Small intestine (tissue), 16 donors: ENCODE measurements at places on chromosomes 13 and 19. TPM values are rescaled to one million over a fixed set of nuclear protein-coding genes. Genes with fewer than 3 reads are reported as not detected.

GRCh38 chr19:16904599-16904998 is 15.8 kb downstream of the F2RL3 start:
- H3K27ac ChIP-seq = no peak overlapping the region
- H3K27me3 ChIP-seq = no peaks in the 10 kb centered on the region
- no peak for DNase-seq
- no peak overlapping the region for H3K4me3 ChIP-seq

DNA sequence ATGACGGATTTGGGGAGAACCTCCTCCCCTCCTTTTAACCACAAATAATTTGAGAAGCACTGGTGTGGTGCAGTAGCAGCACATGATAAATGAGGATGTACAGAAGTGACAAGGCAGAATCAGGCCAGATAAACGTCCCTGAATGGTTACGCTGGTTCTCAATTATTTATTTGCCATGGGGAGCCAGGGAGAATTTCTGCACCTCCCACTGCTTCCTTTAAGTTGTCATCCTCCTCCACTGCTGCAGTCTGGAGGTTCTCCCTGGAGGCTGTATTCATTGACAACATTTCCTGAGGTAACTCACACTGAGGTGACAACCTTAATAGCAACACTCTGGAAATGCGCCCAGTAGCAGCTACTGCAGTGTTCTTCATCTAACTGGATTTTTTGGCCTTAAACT is 308.9 kb upstream of the SLITRK1 start:
- no peaks in the 10 kb centered on the region for H3K4me1 ChIP-seq
- H3K4me3 ChIP-seq = no peak overlapping the region
- no peaks in the 10 kb centered on the region for H3K36me3 ChIP-seq
- no peak for DNase-seq

DNA sequence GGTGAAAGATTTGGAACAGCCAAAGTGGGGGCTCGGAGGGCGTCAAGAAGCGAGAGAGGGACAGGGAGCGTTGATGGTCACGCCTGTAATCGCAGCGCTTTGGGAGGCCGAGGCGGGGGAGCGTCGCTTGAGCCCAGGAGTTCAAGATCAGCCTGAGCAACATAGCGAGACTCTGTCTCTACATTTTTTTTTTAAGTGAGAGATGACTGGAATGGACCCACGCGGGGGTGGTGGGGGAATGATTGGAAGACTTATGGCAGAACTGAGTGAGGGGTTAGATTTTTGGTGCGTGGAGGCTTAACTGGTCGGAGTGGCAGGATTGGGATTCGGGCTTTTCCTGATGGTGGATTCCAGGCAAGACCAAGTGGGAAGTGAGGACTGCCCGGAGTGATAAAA is 725 bp downstream of the PSMD8 start:
- H3K36me3 ChIP-seq = peaks cover 3% of the 10 kb centered on the region
- peak overlapping the region; percentile 90 for H3K4me3 ChIP-seq
- H3K27ac ChIP-seq = peak overlapping the region; percentile 90
- peaks cover 14% of the 10 kb centered on the region for H3K4me1 ChIP-seq
- DNase-seq = no peak
- no peaks in the 10 kb centered on the region for H3K27me3 ChIP-seq

DNA sequence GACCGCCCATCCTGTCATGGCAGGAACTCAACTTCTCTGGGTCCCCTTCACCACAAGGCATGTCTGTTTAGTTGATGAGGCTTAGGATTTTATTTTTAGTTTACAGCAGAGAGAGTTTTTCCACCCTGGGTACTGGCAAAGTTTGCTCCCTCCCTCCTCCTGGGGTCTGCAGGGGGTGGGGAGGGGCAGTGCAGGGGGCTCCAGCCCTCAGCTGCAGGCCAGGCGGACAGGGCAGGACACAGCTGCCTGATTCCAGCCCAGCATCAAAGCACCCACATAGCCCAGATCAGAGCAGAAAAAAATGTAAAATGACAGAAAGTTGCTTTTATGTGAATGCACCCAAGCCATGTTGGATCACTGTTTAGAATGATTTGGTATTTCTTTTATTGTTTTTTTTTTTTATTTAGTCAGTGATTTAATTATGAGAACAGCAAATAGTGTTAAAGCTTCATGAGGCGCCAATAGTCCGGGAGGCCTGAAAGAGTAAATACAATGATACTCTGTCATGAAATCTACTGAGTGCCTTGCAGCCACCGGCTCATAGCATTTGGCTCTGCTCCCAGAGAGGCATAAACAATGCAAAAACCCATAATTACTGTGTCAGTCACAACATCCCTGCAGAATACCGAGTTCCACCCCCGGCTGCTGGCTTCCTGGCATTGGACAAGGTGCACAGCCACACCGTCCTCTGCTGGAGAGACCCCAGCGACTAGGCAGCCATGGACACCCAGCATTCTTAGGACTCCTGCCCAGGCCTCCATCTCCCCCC is 923.5 kb downstream of the UQCRFS1 start:
- H3K4me3 ChIP-seq = no peak overlapping the region
- H3K36me3 ChIP-seq = no peaks in the 10 kb centered on the region
- DNase-seq = peak; percentile 28

DNA sequence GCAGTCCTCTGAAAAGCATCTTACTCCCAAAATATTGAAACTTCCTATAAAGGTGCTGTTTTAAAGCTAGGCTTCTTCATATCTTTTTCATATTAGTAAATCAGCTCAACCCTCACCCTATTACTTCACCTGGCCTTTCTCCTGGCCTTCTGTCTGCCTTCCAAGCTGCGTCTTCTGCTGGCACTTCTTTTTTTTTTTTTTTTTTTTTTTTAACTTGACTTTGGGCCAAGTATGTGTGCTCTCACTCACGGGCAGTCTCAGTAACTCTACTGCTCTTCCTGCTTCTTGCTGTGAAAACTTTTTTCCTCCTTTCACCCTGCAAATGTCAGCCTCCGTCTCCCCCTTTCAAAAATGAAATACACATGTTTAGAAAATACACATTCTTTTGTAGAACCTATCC is 41.2 kb upstream of the KCTD4 start:
- H3K4me1 ChIP-seq = no peaks in the 10 kb centered on the region
- no peaks in the 10 kb centered on the region for H3K27me3 ChIP-seq
- DNase-seq = peak; percentile 64
- H3K4me3 ChIP-seq = no peak overlapping the region
- H3K36me3 ChIP-seq = no peaks in the 10 kb centered on the region

GRCh38 chr19:42508892-42509444 is 19.3 kb downstream of the CEACAM1 start:
- H3K27me3 ChIP-seq = no peaks in the 10 kb centered on the region
- no peak overlapping the region for H3K27ac ChIP-seq
- peaks cover 16% of the 10 kb centered on the region for H3K36me3 ChIP-seq
- H3K4me3 ChIP-seq = no peak overlapping the region
- DNase-seq = no peak
- no peaks in the 10 kb centered on the region for H3K4me1 ChIP-seq

DNA sequence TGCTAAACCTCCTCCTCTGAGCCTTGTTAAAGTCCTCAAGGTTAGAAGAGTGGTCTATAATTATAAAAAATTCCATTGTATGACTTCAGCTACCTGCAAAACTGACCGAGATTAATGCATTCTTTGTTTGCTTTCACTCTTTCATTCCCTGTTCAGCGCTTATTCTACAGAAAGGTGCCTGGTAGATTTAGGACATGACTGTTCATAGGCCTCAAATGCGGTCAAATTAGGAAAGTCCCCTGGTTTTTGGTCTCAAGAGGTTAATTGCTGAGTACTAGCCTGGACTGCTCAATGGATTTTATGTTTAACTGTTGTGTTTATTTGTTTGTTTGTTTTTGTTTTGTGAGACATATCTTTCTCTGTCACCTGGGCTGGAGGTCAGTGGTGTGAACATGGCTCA is 35.4 kb downstream of the KL start:
- no peak overlapping the region for H3K27ac ChIP-seq
- no peaks in the 10 kb centered on the region for H3K36me3 ChIP-seq
- no peak for DNase-seq
- no peaks in the 10 kb centered on the region for H3K4me1 ChIP-seq
- H3K4me3 ChIP-seq = no peak overlapping the region
- no peaks in the 10 kb centered on the region for H3K27me3 ChIP-seq

DNA sequence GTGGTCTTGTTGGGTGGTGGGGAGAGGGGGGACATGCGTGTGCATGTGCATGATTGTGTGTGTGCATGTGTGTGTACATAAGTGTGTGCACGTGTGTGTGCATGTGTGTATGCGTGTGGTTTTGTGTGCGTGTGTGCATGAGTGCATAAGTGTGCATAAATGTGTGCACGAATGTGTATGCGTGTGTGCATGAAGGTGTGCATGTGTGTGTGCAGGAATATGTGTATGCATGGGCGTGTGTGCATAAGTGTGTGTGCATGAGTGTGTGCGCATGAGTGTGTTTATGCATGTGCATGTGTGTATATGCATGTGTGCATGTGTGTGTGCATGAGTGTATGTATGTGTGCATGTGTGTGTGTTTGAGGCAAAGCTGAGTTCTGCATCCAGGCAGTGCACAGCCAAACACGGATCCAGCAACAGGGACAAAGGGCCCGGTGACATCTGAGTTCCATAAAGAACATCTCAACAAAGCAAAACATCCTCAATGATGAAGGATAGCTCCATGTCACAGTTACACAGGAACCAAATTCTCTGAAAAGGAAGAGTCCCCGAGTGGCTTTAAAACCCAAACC is 86.0 kb upstream of the FARP1 start:
- H3K36me3 ChIP-seq = no peaks in the 10 kb centered on the region
- H3K27me3 ChIP-seq = no peaks in the 10 kb centered on the region
- DNase-seq = no peak
- H3K27ac ChIP-seq = no peak overlapping the region
- no peaks in the 10 kb centered on the region for H3K4me1 ChIP-seq
- H3K4me3 ChIP-seq = no peak overlapping the region

DNA sequence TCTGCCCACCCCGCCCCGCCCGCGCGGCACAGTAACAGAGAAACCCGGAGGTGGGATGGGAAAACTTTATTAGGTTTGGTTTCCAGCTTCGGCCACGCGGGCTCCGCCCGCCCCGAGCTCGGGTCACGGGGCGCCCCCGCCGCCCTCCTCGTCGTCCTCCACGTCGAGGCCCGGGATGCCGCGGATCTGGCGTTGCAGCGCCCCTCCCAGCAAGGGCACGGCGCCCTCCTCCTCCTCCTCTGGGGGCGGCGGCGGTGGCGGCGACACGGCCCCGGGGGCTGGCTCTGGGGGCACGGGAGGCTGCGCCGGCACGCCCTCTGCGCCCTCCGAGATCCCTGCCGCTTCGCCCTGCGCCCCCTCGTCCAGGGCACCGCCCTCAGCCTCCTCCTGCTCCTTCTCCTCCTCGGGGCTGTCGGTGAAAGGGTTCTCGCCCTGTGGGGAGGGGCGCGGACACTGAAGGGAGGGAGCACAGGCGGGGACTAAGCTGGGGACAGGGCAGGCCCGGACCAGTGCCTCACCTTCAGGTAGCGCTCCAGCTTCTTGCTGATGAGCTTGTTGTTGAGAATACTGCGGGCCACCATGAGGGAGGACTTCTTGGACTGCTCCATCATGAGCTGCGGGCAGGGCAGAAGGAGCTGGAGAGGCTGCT is 536 bp upstream of the AKAP8 start:
- H3K4me3 ChIP-seq = peak overlapping the region; percentile 70
- no peak for DNase-seq
- H3K27ac ChIP-seq = peak overlapping the region; percentile 87
- H3K36me3 ChIP-seq = no peaks in the 10 kb centered on the region
- H3K4me1 ChIP-seq = no peaks in the 10 kb centered on the region
- H3K27me3 ChIP-seq = no peaks in the 10 kb centered on the region

- H3K4me1 ChIP-seq = no peaks in the 10 kb centered on the region
- H3K4me3 ChIP-seq = no peak overlapping the region
Measured at GRCh38 chr13:19961924-19962323, 3.4 kb downstream of the ZMYM2 start.

GRCh38 chr19:5133986-5134595 is 165.2 kb downstream of the KDM4B start:
- no peak for DNase-seq
- no peak overlapping the region for H3K27ac ChIP-seq
- peaks cover 4% of the 10 kb centered on the region for H3K4me1 ChIP-seq
- peaks cover 85% of the 10 kb centered on the region for H3K36me3 ChIP-seq

- H3K27ac ChIP-seq = no peak overlapping the region
- no peaks in the 10 kb centered on the region for H3K27me3 ChIP-seq
- H3K4me1 ChIP-seq = no peaks in the 10 kb centered on the region
- no peaks in the 10 kb centered on the region for H3K36me3 ChIP-seq
- DNase-seq = peak; percentile 25
- no peak overlapping the region for H3K4me3 ChIP-seq
Measured at GRCh38 chr19:35975608-35976214, 19.3 kb upstream of the SDHAF1 start.

DNA sequence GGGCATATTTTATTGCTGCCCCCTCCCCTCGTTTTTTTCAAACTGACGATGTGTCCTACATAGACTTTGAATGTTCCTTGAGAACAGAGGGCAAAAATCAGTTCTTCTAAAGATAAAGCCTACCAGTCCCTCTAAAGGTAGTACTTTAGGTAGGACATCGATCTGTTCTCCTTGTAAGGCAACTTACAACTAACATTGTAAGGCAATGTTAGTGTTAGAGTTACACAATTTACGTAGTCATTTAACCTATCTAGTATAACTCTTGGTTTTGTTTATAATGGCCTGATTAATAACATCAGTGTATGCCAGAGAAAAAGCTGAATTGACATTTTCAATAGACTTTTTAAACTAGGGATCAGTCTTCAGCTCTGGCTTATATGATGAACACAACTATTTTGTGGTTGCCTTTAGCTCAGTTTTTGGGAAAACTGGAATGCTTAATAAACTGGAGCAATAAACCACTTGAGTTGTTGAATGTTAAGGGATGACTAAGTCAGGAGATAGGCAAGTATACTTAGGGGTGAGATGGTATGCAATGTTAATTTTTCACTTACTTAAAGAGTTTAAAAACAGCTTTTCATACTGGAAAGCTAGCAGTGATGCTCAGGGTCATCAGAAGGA is 2.2 kb downstream of the NDFIP2 start:
- no peaks in the 10 kb centered on the region for H3K27me3 ChIP-seq
- peak; percentile 64 for DNase-seq
- no peaks in the 10 kb centered on the region for H3K4me1 ChIP-seq
- H3K4me3 ChIP-seq = peak overlapping the region; percentile 45
- peak overlapping the region; percentile 20 for H3K27ac ChIP-seq

DNA sequence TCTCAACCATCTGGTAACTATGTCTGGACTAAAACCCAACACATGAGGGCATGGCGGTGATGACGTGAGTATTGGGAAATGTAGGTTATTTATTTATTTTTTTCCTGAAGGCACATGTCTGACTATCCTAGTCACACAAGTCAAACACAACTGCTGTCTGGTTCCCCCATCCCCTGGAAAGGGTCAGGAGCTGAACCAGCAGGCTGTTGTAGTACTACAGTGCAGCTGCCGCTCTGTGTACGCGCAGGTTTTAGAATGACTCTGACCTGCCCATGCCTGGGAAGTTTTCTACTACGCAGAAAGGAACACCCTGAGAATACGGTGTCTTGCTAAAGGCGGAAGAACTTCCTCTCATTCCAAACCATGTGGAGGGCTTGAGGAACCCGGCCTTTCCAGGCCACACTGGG is 1.2 kb downstream of the SLC7A1 start:
- peaks cover 4% of the 10 kb centered on the region for H3K36me3 ChIP-seq
- peak; percentile 68 for DNase-seq
- peaks cover 6% of the 10 kb centered on the region for H3K4me1 ChIP-seq
- H3K27ac ChIP-seq = peak overlapping the region; percentile 82

SULT2A1 gene
- polyA plus RNA-seq = 154 TPM

NAPSA gene
- polyA plus RNA-seq = 3.4 TPM

IL12RB1 gene
- polyA plus RNA-seq = 2.4 TPM

ZNF543 gene
- 7.1 TPM for polyA plus RNA-seq

RGL3 gene
- not detected for polyA plus RNA-seq
